ENCODE measurements at places on chromosomes 3 and 15.

DNA sequence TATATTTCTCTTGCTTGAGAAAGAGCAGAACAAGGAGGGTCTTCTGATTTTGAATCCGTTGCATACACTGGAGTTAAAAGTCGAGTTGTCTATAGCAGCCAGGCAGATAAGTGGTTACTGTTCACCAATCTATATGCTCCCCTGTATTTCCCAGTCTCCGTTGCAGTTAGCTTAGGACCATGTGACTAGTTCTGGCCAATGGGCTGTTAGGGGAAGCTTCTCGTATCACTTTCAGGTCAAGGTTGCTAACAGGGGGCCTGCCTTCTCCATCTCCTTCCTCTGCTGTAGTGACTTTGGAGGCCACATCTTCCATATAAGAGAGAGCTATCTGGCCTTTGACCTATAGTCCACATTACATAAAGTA is 188.5 kb upstream of the KBTBD8 start:
- no peak for DNase-seq

- DNase-seq: no peak
Measured at GRCh38 chr3:71388535-71389120, 194.9 kb downstream of the FOXP1 start.

DNA sequence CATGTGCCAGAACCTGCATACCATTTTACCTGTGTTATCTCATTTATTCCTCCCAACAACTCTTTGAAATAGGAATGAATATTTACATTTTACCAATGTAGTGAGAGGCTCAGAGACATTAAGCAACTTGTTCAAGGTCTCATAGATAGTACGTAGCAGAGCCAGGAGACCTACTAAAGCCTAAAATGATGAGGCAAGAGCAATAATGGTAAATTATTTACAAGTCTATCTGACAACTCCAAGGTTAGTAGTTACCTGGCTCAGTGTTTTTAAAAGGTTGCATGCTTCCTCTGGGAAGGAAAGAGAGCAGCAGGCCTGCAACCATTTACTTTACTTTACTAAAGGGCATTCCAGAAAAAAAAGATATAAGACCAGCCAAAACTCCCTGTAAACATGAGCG is 103.0 kb downstream of the CFAP20DC start:
- no peak for DNase-seq

GRCh38 chr3:19644405-19644804 is 289.6 kb downstream of the EFHB start:
- no peak for DNase-seq

DNA sequence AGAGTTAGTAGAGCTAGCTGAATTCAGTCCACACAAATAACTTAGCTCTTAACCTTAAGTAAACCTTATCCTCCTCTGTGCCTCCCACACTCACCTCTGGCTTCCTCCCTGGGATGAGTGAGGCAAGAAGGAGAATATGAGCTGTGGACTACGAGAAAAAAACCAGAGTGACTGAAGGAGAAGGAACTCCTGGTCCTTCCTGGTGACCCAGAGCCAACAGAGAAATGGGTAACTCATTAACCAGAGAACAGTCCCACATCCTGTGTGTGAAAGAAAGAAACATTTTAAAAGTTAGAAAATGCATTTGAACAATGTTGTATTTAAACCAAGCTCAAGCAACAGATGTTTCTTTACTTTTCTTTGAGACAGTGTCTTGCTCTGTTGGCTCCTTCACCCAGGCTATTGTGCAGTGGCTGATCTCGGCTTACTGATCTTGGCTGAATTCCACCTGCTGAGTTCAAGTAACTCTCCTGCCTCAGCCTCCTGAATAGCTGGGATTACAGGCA is 27.5 kb upstream of the FAM81A start:
- no peak for DNase-seq

DNA sequence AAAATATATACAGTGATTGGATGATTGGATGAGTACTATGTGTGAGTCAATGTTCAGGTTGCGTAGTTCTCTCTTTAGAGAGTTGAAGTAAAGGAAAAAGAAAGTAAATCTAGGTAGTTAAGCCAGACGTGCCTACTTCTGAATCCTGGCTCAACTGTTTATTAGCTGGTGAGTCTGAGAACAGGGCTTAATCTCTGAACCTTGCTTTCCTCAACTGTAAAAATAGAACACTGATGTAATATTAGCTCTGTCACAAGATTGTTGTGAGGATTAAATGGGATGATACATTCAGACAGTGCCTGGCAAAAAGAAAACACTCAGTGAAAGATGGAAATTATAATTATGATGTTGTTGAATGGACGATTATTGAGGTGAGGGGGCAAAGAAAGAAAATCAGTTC is 413.4 kb downstream of the MAGI1 start:
- no peak for DNase-seq

- no peak for DNase-seq
Measured at GRCh38 chr3:113104357-113105092, 106.8 kb upstream of the BOC start.

DNA sequence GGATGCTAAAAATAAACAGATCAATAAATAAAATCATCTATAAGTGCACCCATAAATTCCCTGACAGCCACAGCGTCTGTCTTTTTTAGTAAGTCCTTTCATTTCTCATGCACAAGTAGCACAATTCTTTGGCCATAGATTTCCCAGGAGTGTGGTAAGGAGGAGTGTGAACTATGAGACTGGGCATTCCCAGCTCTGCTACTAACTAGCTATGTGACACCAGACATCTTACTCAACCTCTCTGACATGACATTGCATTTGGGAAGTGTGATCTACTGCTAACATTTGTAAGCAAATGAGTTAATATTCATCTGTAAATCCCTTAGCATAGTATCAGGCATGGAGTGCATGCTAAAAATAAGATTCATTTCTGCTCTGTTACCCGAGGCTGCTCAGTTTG is 301.7 kb downstream of the NTRK3 start:
- DNase-seq: no peak

DNA sequence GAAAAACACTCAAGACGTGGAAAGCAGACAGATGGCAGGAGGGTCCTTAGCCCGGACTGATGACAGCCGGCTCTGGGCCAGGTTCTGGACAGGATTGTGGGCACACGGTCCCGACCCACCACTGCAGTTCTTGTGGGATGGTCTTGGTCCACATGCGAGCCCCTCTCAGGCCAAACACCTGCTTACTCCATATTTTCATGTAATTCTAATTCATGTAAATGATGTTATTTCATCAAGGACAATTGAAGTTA is 32.6 kb downstream of the TM2D3 start:
- DNase-seq: no peak

- no peak for DNase-seq
Measured at GRCh38 chr3:79765911-79766310, 1.9 kb downstream of the ROBO1 start.

- peak; percentile 70 for DNase-seq
Measured at GRCh38 chr3:111712294-111713167, 117.4 kb upstream of the ZBED2 start.

DNA sequence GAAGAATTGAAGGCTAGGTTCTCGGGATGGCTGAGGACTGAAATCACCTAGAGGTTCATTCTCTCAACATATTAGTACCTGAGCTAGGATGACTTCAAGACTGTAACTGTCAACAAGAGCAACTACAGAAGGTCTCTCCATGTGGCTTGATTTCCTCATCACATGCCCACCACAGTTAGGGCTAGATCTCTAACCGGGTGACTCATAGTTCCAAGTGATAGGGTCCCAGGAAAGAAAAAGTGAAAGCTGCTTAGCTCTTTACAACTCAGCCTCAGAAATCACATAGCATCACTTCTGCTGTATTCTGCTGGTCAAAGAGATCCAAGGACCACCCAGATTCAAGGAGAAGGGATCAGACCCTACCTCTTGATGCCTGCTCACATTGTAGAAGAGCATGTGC is 165.4 kb upstream of the AGTR1 start:
- no peak for DNase-seq

DNA sequence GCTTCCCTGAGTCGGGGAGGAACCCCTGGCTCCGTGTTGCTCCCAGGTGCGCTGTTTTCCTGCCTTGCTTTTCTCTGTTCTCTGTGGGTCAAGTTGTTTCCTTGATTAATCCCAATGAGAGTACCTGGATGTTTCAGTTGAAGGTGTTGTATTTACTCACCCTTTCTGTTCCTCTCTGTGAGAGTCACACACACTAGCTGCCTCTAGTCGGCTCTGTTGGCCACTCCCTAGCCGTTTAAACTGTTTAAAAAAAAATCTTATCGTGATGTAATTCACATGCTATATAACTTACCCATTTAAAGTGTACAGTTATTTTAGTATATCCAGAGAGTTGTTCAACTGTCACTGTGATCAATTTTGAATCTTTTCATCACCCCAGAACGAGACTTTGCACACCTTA is 74.0 kb downstream of the AKAP13 start:
- DNase-seq: no peak

- DNase-seq: no peak
Measured at GRCh38 chr3:39376959-39377634, 6.1 kb upstream of the SLC25A38 start.

GRCh38 chr3:137807998-137808397 is 43.9 kb downstream of the SOX14 start:
- DNase-seq: no peak

DNA sequence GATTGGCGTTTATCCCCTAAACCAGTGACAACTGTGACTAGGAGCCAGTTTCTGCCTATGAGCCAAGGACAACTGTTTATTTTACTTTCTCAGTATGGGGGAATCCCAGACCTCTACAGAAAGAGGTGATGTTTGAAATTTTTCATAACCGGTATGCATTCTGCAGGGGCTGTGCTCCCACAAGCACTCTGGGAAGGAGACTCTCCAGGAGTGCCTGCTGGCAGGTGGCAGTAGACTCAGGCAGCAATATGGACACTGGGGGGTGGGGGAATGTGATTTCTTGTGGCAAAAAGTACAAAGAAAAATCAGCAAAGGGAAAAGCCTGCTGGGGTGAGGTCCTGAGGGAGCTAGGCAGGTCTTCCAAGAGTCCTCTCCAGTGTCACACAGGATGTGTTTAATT is 5.9 kb downstream of the TGM4 start:
- no peak for DNase-seq

GRCh38 chr3:169861871-169862270 is 7.9 kb downstream of the LRRC31 start:
- DNase-seq: no peak

DNA sequence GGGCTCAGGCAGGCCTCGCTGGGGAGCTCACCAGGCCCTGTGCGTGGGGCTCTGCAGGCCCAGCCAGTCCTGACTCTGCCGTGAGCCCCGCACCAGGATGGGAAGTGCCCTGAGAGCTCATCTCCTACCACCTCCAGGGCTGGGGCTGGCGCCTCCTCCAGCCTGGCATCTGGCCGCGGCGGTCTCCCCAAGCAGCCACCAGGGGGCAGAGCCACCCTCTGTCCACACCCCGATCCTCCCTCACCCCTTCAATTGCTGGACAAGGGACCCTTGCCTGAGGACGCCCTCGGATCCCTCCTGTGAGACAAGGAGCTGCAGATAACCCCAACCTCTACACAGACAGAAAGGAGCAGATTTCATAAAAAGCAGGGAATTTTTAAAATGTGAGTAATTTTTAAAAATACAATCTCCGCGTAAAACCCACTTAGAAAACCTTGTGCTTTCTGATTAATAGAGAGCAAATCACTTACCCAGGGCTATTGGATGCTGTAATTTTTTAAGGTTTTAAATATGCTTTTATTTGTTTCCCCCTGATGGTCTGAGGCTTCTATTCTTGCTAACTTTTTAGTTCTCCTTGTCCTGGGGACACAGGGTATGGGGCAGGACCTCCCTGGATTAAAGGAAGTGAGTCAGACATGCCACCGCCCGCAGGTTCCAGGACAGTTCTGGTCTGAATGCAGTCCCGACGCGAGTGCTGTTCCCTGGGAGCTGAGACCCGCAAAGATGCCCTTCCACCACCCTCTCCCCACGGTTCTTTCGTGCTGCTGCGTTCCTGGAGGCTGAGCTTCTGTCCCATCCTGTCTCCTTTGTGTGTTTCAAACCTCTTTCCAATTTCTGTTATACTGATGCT is 52.3 kb upstream of the CHRNA7 start:
- DNase-seq: peak; percentile 42

GRCh38 chr3:148084931-148085330 is 612.8 kb upstream of the AGTR1 start:
- no peak for DNase-seq

DNA sequence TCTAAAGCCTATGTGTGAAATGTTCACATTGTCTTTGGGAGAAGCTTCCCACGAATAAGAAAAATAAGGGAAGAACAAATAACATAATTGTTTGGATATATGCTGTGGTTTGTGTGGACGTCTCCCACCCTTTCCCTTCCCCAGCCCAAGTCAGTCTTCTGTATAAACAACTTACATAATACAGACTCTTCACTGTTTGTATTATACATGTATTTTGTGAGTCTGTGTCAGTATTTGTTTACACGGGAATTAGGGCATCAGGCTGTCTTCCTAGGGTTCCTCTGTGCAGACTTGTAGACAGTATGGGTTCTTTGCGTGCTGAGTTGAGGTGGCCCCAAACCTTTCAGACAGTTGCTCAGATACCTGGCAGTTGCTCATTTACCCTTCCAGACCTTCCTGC is 103.4 kb downstream of the IGF1R start:
- no peak for DNase-seq

GRCh38 chr3:39751286-39751685 is 58.1 kb upstream of the MYRIP start:
- no peak for DNase-seq

DNA sequence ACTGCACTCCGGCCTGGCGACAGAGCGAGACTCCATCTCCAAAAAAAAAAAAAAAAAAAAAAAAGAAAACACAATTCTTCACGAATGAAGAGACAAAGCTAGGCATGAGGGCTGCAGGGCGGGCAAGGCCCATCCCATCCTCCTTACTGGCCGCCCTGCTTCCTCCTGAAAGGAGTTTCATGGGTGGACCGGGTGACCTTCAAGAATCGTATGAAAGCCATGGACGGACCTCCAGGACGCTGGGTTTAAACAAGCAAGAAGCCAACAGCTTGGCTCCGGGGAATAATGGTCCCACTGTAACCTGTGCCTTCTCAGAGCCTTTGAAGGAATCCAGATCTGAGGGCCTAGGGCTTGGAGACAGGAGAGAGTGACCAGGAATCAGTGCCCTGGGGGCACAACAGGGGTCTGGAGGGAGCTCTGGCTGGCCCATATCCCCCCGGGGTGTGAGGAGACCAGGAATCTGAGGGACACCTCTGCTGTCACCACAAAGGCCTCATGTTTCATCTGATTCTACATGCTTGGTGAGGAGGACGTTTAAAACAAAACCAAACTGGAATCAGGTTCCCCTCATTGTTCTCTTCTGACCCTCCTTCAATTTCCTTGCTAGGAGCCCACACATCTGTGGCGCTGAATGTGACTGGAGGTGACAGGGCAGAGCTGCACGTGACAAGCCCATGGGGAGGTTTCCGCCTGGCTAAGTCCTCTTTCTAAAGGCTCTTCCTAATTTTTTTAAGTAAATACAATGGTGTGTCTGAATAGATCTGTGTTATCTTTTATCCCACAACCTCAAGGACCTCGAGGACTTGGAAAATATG is 46.1 kb downstream of the WHAMM start:
- no peak for DNase-seq

DNA sequence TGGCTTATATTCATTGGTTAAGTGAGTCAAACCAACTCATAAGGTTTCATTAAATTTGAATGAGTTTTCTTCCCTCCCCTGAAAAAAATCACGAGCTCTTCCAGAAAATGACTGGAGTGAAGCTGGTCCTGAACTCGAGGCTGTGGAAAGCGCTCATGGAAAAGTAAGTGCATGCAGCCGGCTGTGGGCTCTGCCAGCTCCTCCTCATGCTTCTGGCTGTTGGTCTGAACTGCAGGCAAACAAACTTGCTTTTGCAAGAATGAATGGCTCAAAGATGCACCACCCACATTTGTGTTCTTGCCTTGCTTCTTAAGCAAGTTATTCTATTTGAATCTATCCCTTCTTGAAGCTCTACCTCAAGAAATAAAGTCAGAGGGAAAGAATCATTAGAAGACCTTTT is 6.2 kb downstream of the ETV5 start:
- no peak for DNase-seq

All from NCI-H2171 (cell line).